Amniotic stem cell (primary cell): ENCODE measurements at places on chromosomes 5 and 9.

GRCh38 chr5:160930406-160930805 is 78.4 kb upstream of the ATP10B start:
- DNase-seq, result no peak

DNA sequence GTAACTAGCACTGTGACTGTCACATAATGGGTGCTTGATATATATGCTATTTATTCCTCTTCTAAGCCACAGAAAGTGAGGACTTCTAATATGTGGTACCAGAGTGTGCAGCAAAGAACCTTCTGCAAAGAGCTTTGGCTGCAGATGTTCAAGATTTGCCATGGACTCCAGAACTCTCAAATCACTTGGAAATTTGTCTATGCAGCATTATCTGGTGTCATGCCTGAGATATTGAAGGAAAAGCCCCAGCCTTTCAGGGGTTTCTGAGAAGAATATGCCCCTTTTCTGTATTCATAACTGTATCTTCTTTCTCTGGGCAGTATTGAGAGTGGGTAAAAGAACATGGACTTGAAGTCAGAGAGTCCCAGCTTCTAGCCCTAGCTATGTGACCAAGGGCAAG is 4.8 kb upstream of the G3BP1 start:
- DNase-seq, result no peak

DNA sequence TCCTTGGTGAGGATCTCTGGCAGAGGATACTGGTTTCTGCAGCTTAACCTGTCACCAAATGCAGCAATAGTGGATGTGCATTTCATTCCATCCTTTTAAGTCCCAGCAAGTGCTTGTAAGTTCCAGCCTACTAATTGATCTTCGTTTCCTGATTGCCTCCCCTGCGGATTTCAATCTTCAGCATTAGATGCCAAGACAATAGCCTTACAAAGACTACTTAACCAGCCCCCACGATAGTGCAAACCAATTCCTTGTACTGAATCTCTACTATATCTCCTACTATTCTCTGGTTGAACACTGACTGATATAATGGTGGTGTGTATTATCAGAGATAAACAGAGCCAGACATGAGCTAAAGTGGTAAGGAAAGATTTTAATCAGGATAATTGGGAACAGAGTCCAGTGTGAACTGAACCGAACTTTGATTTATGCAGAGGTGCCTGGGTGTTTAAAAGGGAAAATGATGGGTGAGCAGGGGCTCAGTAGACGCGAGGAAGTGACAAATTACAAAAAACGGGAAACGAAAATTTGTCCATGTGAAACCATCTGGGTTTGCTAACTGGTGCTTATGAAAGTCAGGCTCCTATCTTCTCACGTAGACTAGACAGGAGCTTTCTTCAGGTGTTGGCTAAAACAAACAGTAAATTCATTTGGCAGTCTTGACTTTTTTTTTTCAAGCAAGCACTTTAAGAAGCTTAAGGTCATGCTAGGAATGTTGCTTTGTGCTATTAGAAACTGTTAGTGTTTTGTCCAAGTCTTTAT is 106.9 kb upstream of the ST8SIA4 start:
- DNase-seq, result no peak

DNA sequence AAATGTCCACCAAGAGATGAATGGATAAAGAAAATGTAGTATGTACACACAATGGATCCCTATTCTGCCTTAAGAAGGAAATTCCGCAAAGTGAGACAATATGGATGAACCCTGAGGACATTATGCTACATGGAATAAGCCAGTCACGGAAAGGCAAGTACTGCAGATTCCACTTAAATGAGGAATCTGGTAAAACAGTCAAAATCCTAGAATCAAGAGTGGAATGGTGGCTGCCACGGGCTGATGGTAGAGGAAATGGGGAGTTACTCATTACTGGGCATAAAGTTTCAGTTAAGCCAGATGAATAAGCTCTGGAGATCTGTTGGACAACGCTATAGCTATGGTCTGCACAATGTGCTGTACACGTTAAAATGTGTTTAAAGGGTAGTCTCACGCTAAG is 47.2 kb downstream of the STK10 start:
- DNase-seq, result no peak

- no peak for DNase-seq
Measured at GRCh38 chr5:32135086-32135485, 39.0 kb downstream of the GOLPH3 start.

DNA sequence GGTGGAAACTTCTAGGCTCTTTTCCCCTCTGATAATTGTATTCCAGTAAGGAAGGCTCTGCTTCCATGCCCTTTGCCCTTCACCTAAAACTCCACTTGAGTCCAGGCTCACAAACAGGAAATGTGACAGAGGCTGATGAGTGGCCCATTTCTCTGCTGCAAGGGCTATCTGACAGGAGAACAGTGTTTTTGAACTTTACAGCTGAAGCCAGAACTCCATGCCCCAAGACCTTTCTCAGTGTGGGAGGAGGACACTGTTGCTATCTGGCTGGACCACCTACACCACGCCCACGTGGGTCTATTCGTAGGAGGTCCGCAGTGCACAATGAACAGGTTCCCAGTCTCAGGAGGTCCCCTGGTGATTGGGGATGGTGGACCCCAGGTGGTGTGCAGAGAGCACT is 13.6 kb downstream of the GGTA1 start:
- no peak for DNase-seq

- no peak for DNase-seq
Measured at GRCh38 chr9:97529363-97530076, 28.1 kb downstream of the TMOD1 start.

DNA sequence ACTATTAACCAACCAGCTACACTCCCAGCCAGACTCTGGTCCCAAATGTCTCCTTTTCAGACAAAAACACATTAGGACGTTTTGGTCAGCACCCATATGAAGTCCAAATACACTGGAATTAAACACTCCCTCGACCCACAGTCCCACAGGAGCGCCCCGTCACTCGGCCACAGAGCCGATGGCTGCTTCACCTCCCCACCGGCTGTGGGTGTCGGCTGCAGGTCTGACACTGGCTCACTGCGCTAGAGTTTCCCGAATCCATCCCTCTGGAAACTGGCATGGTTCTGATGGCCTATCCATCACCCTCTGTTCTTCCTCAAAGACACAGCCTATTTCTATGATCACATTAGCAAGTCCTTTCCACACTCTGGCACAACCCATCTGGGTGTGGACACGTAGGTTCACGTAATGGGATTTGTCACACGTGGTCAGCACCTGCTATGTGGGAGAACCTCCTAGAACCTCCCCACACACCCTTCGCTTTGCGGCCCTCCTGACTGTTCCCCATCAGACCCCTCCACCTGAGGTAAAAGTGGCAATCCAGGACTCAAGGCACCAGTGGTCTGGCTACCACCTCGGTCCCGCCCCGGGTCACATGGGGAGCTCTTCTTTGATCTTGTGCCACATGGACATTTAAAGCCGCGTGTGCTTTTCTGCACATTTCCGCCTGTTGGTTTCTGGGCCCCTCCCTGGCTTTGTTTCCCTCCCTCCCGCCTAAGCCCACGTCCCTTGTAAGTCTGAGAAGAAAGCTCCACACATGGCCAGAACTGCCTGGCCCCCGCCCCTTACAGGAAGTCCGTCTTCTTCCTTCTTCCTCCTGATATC is 131.1 kb upstream of the PHYKPL start:
- no peak for DNase-seq

DNA sequence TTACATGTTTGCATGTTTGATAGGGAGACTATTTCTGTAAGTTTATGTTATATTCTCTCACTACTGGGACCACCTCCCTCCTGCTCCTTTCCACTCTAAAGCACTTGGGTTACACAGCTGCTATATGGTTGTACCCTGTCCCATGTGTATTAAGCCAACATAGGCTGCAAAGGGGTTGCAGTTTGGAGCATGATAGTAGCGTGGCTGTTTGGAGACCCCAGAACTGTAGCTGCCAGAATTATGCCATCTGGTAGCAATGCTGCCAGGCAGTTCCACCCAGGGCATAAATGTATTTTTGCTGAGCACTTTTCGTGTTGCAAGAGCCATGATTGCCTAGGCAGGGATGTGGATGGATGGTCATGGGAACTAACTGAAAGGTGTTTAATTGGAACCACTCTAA is 81.8 kb downstream of the CNTLN start:
- DNase-seq, result no peak

GRCh38 chr5:74294231-74294705 is 346.3 kb downstream of the ENC1 start:
- DNase-seq, result no peak

DNA sequence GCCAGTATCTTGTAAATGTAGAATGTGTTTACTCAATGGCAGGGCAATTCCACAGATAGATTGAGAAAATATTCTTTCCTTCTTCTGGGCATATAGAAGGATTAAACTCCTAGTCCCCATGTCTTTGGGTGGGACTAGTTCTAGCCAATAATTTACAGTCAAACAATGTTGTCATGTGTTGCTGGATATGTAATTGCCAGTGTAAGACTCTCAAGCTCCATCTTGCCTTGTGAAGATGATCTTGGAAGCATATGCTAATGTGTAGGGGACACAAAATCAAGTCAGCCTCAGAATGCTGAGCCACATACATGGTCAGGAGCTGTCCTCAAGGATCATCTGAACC is 386.9 kb downstream of the CETN3 start:
- no peak for DNase-seq

DNA sequence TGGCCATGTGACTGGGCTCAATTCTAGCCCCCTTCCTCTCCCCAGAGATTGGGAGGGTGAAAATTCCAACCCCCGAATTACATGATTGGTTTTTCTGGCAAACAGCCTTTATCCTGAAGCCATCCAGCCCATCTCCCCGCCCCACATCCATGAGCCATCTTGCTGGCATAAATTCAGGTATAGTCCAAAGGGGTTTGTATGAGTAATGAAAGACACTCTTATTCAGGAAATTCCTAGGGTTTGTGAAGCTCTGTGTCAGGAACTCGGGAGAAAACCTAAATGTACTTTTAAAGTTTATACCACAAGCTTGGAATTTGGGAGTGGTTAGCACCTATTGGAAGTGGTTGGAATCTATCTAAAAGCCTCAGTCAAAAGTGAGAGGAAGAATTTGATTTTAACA is 80.6 kb upstream of the SIMC1 start:
- DNase-seq, result no peak

DNA sequence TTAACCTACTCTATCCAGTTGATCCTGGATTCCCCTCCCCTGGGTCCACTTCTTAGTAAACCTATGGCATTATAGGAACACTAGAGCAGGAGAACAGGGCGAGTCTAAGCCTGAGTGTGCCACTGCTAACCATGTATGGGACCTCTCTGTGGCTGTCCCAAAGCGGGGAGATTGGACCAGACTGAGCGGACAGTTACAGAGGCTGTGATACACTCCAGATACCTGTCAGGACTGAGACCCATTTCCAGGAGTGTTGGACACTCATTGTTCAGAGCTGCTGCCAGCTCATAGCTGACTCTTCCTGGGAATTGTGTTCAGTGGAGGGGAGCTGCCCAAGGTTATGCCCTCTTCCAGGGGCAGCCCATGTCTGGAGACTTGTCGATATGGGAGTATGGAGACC is 11.9 kb upstream of the LTC4S start:
- no peak for DNase-seq

GRCh38 chr9:120655005-120655622 is 59.2 kb downstream of the MEGF9 start:
- no peak for DNase-seq

- DNase-seq, result no peak
Measured at GRCh38 chr9:89879701-89880100, 274.9 kb downstream of the GADD45G start.

- no peak for DNase-seq
Measured at GRCh38 chr5:111930905-111931461, 174.0 kb upstream of the NREP start.

DNA sequence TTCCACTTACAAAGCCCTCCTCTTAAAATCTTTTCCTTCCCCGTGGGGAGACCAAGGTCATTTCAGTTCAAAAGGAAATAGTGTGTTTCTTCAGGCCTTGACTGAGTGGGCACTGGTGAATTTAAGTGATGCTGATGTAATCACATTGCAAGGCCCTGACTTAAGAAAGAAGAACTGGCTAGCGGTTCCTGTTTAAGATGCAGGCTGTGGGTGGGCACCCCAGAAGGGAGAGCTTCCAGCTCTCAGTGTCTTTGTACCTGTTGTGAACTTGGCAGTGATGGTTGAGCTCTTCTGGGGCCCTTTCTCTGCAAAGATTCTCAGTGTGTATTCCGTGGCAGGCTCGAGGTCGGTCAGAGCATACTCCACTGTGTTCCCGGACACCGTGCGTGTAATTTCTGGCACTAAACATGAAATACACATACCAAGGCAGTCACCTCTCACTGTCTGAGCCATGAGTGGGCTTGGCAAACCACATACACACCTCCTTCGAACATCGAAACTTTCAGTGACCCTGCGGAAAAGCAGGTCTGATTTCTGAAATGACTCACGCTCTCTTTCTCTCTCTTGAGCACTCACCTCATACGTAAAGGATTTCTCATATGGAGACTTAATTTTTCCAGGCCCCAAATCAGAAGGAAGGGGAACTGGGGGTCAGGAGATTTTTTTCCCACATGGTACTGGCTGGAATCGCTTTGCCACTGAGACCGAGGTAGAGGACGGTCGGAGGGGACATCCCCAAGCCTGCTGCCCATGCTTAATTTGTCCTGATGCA is 81.9 kb downstream of the TNC start:
- peak; percentile 39 for DNase-seq

GRCh38 chr9:89455356-89455824 is 42.5 kb downstream of the SEMA4D start:
- no peak for DNase-seq

DNA sequence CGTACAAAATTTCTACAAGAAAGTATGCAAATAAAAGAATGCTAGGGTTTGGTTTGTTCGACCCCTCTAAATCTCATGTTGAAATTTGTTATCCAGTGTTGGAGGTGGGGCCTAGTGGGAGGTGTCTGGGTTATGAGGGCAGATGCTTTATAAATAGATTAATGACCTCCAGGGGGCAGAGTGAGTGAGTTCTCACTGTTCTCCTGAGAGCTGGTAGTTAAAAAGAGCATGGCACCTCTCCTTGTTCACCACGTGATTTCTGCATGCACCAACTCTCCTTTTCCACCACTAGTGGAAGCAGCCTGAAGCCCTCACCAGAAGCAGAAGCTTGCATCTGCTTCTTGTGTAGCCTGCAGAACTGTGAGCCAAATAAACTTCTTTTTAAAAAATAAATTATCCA is 50.4 kb upstream of the FAM170A start:
- DNase-seq, result no peak

GRCh38 chr5:55541056-55541635 is 6.4 kb upstream of the PLPP1 start:
- no peak for DNase-seq

- no peak for DNase-seq
Measured at GRCh38 chr9:124291801-124292396, 34.1 kb downstream of the NEK6 start.

GRCh38 chr5:16459451-16459850 is 6.1 kb downstream of the ZNF622 start:
- DNase-seq, result no peak

GRCh38 chr9:133581513-133582343 is 27.5 kb downstream of the FAM163B start:
- DNase-seq, result no peak

DNA sequence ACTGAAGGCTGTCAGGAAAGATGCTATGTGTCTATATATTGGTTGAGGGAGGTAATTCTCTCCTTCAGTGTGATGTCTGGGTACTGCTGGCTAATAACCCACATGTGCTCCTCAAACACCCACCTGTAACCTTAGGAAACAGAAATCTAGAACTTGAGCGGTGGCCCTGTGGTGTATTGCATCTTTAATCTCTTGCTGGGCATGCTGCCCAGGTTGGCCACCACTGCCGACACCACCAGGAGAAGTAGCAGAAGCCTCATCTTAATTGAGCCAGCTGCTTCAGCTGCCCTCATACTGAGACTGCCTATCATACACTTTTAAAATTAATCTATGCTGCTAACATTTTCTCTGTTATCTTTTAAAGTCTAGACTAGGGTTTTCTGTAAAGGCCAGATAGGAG is 103.5 kb upstream of the C5orf63 start:
- DNase-seq, result no peak

- no peak for DNase-seq
Measured at GRCh38 chr5:1067141-1068121, 44.4 kb downstream of the SLC12A7 start.
